Lung (tissue), 17 donors: ENCODE measurements at places on chromosomes 12 and 14. TPM values are rescaled to one million over a fixed set of nuclear protein-coding genes. Genes with fewer than 3 reads are reported as not detected.

The TMPO gene
- 36.8 TPM for total RNA-seq

The NFE2 gene
- 7.9 TPM for total RNA-seq

DNA sequence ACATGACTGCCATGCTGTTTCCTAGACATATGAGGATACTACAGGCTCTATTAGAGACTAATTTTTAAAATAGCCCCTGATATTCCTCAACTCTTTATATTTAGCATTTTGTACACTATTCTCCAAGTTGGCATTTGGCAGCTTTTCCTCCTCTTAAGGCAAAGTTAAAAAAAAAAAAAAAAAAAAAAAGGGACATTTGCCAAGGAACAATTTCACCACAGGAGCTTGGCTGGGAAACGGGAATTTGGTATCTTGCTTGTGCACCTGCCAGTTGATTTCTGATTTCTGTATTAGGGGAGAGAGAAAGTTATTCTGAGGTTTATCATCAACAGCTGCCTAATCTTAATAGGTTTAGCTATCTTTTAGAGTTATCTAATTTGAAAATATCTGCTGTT is 87.2 kb downstream of the CAND1 start:
- no peak for DNase-seq

The MDGA2 gene
- not detected for total RNA-seq

The EIF2S3B gene
- total RNA-seq, result 2.4 TPM

The SOAT2 gene
- not detected for total RNA-seq

The SLCO1B3 gene
- not detected for total RNA-seq

- no peak for DNase-seq
Observed at GRCh38 chr12:132118876-132119275, 25.2 kb downstream of the DDX51 start.

- DNase-seq, result peak; percentile 87
Observed at GRCh38 chr12:40622246-40622838, 69.9 kb upstream of the CNTN1 start.

DNA sequence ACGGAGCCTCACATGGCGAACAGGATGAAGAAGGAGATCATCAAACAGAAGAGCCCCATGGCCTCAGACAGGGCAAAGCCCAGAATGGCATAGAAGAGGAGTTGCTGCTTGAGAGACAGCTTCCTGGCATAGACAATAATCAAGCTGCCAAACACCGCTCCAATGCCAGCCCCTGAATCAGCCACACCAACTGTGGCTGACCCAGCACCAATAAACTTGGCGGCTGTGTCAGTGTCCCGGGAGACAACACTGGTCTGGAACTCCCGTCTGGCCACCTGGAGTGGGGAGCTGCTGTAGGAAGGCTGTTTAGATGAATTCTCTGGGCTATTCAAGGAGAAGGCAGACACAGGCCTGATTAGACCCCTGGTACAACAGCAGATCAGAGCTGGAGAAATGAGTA is 100.1 kb downstream of the HEATR5A start:
- DNase-seq, result no peak

The GNB3 gene
- total RNA-seq, result 3.3 TPM

GRCh38 chr12:712172-712863 is 40.1 kb upstream of the WNK1 start:
- no peak for DNase-seq

The TPH2 gene
- not detected for total RNA-seq

DNA sequence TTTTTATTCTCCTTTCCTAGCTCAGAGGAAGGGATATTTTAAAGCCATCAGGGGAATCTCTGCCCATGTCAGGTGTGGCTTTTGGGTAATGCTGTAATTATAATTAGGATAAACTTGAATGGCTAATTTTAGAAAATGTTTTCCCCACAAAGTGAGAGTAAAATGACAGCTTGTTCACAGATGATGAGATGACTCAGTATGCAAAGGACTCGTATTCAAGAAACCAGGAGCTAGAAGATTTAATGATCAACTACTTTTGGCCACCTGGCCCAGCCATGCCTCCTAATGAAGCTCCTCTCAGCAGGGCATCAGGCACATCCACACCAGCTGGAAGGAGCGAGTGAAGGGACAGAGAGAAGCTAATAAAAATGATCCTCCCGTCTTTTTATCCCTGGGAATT is 29.0 kb upstream of the PLEKHG7 start:
- no peak for DNase-seq
